LHCN-M2 (cell line): ENCODE measurements at places on chromosomes 13 and 19. TPM values are rescaled to one million over a fixed set of nuclear protein-coding genes. Genes with fewer than 3 reads are reported as not detected.

DNA sequence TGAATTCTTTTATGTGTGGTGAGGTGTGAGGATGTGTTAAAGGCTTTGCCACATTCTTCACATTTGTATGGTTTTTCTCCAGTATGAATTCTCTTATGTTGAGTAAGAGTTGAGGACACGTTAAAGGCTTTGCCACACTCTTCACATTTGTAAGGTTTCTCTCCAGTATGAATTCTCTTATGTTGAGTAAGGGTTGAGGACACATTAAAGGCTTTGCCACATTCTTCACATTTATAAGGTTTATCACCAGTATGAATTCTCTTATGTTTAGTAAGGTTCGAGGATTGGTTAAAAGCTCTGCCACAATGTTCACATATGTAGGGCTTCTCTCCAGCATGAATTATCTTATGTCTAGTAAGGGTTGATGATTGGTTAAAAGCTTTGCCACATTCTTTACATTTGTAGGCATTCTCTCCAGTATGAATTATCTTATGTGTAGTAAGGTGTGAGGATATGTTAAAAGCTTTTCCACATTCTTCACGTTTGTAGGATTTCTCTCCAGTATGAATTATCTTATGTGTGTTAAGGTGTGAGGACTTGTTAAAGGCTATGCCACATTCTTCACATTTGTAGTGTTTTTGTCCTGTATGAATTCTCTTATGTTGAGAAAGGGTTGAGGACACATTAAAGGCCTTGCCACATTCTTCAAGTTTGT, 27.1 kb downstream of the ZNF724 start:
- no peak for DNase-seq

DNA sequence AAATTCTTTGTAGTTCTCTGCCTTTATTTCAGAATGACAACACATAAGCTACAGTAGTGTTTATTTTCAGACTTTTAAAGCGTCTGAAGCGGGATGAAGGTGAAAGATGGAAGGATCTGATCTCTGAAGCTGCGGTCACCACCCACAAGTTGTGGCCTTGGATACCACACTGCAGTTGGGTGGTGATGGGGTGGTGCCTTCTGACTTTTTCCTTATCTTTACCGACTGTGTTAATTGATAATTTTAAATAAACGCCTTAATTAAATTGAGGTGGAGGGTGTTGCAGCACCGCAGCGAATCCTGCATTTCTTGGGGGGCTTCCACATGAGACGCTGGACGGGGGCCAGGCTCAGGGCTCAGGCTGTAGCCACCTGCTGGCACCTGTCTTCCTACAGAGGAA, 1.3 kb downstream of the TFDP1 start:
- no peak for DNase-seq

Gene PCDH17
- total RNA-seq, result not detected in 2 replicates

- DNase-seq, result no peak
Observed at GRCh38 chr13:101925731-101926130, 473.3 kb downstream of the ITGBL1 start.

- DNase-seq, result peak; percentile 78
Observed at GRCh38 chr19:34999498-35000337, at the start of gene GRAMD1A. Gene GRAMD1A, plus strand, starts transcription at chr19:35000323. Its CDS starts 156 bp downstream, at chr19:35000479.

DNA sequence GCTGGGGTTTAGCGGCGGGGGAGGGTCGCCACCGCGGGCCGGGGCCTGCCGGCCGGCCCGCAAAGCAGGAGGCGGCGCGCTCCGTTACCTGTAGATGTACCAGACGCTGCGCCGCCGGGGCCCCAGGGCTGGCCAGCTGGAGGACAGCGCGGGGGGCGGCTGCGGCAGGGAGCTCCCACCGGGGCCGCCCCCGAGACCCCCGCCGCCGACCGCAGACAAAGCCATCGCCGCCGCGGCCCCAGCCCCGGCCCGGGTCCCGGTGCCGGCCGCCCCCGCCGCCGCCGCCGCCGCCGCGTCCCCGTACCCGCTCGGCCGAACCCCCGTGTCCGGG, 24.8 kb downstream of the SHANK1 start:
- no peak for DNase-seq

DNA sequence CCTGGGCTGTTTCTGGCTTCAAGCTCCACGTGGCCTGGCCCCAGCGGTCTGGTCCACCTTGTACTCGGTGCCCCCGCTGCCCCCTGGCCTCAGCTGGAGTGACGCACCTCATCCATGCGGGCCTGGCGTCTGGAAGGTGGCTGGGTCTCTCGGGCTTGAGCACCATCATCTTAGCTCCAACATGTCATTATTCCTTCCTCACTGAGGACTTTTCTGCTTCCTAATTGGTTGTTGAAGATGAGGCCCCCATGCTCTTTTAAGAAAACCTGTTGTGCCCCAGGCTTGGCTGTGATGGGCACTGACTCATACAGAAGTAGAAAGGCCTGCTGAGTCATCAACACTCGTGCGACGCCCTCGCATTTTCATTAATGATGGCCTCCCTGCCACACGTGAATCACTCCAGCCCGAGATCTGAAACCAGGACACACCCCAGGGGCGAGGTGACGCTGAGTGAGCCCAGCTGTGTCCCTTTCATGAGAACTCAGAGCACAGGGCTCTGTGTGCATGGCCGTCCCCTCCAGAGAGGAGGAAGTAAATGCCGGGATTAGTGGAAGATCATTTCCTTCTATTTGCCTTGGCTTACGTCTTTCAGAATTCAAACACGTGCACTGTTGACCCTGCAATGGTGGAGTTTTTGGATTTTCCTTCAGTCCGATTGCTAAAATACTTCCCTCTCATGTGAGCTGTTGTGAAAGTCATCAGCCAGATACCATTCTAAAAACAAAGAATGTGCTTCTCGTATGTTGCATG, 14.0 kb upstream of the GJA3 start:
- DNase-seq, result peak; percentile 94

Gene ZNF99
- total RNA-seq, result under 0.01 TPM in 1 of 2 replicates, not detected in the other

GRCh38 chr13:72850959-72851677, 69.2 kb downstream of the PIBF1 start:
- peak; percentile 47 for DNase-seq
